NCI-H1105 (cell line): ENCODE measurements at places on chromosomes 2 and 18.

GRCh38 chr2:184769023-184769422 lies 170.7 kb downstream of the ZNF804A start:
- no peak for DNase-seq

- peak; percentile 6 for DNase-seq
These were observed 106.9 kb downstream of the FBXO15 start for GRCh38 chr18:74040459-74041332.

GRCh38 chr2:102217032-102217431 lies 30.2 kb downstream of the IL1RL2 start:
- DNase-seq, result no peak

DNA sequence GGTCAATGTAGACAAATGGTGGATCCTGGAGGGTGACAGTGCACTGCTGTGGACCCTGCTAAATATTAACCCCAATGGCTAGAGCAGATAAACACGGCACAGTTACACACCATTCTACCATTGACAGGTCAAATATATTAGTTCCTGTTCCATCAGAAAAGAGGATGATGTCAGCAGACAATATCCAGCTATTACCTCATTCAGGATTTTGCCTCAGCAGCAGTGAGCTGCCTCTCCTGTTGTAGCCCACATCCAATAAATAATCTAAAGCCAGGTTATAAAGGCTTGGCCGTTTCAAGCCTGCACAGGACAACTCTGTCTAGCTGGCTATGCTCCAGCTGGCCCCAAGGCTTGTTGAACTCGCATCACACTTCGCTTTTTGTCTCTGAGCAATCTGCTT lies 31.6 kb upstream of the NETO1 start:
- DNase-seq, result no peak

DNA sequence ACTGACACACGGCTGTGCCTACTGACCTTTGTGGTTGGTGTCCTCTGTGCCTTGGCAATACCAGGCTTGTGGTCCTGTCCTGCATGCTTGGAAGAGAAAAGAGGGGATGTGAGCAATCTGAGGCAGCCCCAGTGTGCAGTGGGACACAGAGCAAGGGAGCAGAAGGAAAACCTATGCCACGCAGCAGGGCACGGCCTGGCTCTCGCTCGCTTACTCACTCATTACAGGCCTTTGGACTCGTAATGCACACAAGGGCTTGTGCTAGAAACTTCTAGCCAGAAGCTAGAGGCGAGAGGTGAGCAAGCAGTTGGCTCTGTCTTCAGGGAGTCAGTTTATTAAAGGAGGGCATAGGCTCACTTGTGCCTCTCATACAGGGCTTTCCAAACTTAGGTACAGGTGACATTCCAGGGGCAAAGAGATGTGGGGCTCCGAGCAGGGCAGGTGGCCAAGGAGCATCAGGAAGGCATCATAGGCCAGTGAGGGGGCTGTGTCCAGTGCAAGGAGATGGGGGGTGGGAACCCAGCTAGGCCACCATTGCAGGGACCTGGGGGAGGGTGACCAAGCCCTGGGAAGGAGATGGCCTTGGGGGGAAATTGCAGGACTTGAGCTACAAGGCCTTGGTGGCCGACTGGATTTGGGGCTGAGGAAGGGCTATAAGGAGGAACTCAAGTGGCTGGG lies 100.8 kb downstream of the DYSF start:
- no peak for DNase-seq

GRCh38 chr18:9960258-9960904 lies 46.6 kb downstream of the VAPA start:
- no peak for DNase-seq

DNA sequence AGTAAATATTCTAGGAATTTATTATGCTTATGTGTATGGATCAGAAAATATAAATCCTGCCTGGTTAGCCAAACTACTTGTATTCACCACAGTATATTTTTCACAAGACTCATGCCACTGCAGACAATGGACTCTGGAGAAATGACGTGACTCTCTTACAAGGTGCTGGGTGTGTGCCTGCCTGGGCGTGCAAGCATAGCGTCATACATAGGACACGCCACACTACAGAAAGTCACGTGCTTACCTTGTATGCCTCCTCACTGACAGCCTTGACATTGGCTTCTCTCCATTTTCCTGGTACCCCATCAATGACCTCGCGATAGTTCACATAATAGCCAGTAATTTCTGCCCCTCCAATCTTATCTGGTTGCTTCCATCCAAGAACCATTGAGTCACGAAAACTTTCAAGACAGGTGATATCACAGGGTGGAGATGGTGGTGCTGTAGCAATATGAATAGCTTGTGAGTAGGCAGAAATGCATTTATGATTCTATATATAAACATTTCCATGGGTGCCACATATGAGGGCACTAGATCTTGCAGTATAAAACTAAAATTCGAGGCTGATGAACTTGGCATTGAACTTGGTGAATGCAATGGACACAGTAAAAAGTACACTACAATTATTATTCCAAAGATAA lies 93.2 kb downstream of the MYOM1 start:
- no peak for DNase-seq

DNA sequence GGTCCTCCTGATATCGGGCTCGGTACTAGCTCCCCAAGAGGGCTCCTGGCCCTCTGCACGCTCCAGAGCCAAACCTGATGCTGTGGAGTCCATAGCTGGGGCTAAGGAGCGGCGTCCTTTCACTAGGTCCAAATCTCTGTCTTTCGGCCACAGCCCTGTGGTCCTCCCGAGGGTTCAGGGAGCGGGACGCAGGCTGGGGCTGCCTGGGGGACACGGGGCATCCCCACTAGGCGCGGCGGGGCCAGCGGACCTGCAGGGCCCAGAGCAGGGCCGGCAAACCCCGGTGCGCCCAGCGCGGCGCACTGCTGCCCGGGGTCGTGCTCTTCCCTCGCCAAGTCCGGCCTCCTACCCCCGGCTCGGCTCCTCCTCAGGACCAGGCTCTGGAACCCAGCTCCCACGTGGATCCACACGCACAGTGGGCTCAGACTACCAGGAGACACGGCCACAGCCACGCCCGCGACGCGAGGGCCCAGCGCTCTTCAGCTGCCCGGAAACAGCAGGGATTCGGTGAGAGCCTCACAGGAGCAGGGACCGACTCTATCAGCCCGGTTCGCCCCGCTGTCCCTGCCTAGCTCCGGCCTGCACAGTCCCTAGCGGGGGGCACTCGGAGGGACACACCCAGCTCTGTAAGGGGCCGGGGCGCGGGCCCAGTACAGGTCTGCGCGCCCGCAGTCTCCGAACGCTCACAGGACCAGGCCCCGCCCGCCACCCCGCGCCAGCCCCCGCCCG lies 593 bp downstream of the ZNF514 start:
- no peak for DNase-seq

DNA sequence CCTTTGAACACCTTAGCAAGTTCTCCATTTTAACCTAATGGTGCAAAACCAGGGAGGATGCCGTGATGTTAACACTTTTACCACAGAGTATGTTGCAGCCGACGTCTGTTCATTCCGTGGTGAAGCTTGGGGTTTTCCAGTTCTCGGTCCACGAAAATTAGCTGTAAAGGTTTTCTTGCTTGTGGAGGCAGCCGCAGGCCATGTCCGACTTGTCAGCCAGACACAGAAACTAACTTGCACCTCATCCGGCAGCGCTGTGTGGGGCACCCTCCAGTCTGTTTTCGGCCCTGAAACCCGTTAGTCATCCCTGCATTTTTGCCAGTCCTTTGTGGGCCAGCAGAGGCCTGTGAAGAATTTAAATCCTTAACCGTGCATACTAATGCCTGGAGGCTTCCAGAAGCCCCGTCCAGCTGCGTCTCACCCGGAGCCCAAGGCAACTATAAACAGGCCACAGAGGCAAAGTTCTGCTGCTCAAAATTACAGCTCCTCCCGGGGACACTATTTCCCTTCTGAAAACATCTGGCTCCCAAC lies 70.6 kb downstream of the SH3YL1 start:
- no peak for DNase-seq

GRCh38 chr2:216354306-216354705 lies 18.0 kb downstream of the MARCHF4 start:
- DNase-seq, result no peak

- no peak for DNase-seq
These were observed 7.4 kb downstream of the NAB1 start for GRCh38 chr2:190656301-190656700.

DNA sequence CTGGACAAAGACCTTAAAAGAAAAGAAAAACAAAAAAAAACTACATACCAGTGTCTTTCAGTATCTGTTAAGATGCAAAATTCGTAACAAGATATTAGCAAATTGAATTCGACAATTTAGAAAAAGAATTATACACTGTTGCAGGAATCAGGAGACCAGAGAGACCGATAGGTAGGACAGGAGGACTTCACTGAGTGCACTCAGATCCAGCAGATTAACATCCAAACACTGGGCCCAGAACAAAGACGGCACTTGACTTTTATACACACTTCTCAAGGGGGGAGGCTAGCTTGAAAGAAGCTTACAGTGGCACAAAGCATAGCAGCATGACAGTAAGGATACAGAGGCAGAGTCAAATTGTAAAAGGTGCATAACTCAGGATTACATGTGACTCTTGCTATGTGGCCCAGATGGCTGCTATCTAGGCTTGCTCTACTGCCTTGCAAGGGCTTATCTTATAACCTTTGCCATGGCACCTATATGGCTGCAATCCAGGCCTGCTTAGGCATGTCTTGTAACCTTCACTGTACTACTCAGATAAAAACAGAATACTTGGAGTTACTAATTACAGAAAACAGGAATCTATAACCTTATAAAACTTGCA lies 507.3 kb upstream of the LRRTM4 start:
- no peak for DNase-seq
